ENCODE measurements at places on chromosomes 2 and 18.

DNA sequence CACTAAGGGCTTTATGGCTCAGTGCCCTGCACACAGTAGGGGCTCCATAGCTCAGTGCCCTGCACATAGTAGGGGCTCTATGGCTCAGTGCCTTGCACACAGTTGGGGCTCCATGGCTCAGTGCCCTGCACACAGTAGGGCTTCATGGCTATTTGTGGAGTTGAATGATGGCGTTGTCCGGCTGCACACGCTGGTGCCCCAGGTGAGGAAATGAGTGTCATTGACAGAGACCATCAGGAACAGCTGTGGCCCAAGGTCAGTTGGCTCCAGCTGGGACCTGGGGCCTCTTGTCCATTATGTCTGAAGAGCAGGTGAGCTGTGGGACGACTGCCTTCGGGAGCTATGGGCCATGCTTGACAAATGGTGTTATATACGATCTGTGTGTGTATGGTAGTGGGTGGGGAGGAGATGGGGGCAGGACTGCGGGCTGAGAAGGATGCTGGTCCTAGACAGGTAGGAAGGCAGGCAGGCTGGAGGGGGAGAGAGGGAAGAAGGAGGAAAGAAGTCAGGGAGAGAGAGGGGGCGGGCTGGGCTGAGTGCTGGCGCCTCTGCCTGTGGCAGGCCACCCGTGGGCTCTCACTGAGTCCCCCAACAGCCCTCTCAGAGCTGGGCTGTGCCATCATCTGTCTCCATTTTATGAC lies 130.6 kb downstream of the CLIP4 start:
- DNase-seq: no peak

DNA sequence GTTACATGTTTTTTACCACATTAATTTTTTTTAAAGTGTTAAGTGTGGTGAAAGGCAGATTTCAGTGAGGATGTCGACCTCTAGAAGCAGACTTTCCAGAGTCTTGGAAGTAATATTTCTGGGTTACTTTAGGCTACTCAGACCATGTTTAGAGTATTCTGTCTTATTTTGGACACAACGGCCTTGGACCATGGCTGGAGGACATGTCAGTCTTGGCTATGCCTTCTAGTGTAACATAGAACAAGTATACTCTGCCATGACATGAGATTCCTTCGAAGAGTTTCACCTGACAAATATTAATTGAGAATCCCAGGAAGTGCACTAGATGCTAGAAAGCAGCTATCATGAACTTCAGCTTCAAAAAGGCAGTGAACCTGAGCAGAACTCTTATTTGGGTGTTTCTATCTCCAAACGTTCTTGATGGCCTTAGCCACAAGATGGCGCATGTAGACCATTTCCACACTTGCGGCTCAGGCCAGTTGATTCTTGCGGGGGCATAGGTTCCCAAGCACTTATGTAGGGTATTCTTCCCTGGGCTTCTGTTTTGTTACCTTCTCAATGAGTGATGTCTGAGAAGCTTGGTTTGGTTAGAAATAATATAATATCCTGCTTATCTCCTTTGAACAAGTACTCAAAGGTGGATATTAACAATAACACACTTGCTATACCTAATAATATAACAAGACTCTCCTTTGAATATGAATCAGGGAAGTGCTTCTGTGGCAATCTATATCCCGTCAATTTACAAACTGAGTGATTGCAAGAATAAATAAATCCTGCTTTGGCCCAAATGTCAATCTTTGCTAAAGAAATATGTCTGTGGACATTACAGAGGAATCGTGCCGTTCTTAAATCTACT lies 62.0 kb downstream of the CACNB4 start:
- no peak for DNase-seq

DNA sequence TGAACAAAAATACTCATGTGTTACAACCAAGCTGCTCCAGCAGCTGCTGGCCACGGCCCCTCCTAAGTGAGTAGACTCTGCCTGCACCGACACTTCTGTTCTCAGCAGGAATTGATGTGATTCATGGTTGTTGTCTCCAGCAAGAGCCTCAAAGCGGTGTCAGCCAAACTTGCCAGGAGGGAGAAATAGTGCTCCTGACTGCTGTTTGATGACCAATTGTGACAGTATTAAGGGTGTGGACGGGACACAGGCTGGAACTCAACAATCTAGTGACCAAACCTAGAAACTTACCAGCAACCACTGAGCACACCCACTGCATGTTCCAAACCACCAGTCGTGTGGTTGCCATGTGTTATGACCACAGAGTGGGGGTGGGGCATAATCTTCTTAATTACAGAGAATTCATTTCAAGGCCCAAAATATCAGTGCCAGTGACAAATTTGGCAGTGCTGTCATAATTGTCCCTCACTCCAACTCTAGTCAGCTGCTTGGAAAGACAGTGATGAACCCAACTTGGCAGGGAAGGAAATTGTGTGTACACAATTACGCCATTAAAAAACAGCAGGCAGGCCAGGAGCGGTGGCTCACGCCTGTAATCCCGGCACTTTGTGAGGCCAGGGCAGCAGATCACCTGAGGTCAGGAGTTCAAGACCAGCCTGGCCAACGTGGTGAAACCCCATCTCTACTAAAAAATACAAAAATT lies 30.4 kb downstream of the FBLN7 start:
- DNase-seq: no peak

GRCh38 chr2:199861132-199861774 lies 10.3 kb upstream of the FTCDNL1 start:
- DNase-seq: no peak

GRCh38 chr2:185895828-185896693 lies 157.5 kb downstream of the FSIP2 start:
- DNase-seq: no peak

- DNase-seq: no peak
Observed at GRCh38 chr2:237546876-237547395, 19.4 kb upstream of the PRLH start.

- no peak for DNase-seq
Observed at GRCh38 chr2:70503896-70504295, 49.7 kb downstream of the TGFA start.

- DNase-seq: no peak
Observed at GRCh38 chr2:169818241-169818640, 6.5 kb downstream of the METTL5 start.

DNA sequence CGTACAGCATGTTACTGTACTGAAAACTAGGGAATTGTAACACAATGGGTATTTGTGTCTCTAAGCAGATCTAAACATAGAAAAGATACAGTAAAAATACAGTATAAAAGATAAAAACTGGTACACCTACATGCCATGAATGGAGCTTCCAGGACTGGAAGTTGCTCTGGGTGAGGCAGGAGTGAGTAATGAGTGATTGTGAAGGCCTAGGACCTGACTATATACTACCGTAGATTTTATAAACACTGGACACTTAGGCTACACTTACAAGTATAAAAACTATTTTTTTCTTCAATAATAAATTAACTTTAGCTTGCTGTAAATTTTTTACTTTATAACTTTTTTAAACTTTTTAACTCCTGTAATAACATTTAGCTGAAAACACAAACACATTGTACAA lies 324.4 kb upstream of the TNP1 start:
- DNase-seq: no peak

DNA sequence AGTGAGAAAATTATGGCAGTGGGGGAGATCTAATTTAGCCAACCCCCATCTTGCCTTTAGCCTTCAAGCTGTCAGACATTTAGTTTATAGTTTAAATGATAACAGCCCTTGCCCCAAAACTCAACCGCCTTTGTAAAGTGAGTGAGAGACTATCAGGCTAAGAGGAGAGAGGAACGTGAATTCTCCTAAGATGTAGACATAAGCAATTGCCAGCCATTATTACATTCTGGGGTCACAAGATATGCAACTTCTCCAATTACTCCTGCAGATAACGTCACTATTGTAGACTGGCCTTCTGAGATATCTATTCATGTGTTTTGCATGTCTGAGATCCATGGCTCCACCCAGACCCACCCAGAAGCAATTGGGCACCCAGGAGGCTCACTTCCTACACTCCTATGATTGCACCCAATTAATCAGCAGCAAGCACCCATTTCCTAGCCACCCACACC lies 307.3 kb downstream of the NBAS start:
- no peak for DNase-seq

DNA sequence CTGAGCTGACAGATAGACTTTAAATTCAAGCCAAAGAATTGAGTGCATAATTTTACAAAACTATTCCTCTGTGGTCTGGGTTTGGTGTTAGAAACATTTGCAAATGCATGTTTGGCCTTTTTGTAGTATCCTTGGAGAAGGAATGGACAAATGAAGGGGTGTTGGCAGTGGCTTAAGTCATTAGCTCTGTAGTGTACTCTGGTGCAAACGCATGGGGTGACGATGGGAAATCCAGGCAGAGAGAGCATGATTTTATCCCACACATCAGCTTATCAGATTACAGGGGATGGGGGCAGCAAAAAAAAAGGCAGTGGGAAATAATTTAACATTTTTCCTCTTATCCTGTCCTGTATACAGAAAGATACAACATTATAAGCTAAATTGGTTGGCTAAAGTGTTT lies 320.6 kb downstream of the ZNF516 start:
- no peak for DNase-seq

GRCh38 chr2:105445976-105446375 lies 47.1 kb upstream of the FHL2 start:
- no peak for DNase-seq

DNA sequence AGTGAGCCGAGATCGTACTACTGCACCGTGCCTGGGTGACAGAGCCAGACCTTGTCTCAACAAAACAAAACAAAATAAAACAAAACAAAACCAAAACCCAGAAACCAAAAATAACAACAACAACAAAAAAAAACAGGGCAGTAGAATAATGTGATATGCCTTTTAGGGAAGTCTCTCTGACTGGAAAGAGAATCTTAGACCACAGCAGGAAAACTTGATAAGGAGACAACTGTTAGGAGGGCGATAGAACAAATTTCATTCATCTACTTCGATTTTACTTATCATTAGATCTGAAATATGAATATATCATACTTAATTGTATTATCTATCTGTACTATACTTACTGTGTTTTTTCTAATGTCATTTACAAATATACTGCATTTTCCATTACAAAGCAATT lies 109.0 kb upstream of the CNTNAP5 start:
- DNase-seq: no peak

DNA sequence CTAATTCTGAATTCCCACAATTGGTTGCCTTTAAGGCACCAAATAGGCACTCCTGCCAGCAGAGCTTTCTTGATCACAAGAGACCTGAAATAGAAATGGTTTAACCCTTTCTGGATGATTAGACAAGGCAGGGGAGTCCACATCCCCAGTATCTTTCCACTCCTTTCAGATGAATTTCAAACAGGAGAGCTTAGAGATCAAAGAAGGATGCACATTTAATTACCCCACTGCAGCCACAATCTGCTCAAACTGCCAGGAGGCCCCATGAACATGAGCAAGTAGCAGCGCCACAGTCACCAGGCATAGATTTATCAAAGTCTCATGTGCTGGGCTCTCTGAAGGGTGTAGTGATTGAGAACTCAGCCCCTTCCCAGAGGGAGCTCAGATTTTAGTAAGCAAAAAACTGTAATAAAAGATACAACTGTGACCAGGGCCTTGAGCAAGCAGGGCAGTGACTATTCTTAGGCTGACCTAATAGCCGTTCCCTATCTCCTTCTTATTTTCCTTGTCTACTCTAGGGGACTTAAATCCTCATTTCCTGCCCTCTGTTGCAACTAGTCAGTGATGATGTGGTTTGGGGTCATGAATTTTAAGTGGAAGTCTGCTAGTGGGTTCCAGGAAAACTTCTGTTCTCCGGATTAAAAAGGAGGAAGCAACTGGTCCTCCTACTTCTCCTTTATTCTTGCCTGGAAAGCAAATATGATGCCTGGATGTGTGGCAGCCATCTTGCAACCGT lies 53.7 kb downstream of the SLC4A3 start:
- DNase-seq: no peak

DNA sequence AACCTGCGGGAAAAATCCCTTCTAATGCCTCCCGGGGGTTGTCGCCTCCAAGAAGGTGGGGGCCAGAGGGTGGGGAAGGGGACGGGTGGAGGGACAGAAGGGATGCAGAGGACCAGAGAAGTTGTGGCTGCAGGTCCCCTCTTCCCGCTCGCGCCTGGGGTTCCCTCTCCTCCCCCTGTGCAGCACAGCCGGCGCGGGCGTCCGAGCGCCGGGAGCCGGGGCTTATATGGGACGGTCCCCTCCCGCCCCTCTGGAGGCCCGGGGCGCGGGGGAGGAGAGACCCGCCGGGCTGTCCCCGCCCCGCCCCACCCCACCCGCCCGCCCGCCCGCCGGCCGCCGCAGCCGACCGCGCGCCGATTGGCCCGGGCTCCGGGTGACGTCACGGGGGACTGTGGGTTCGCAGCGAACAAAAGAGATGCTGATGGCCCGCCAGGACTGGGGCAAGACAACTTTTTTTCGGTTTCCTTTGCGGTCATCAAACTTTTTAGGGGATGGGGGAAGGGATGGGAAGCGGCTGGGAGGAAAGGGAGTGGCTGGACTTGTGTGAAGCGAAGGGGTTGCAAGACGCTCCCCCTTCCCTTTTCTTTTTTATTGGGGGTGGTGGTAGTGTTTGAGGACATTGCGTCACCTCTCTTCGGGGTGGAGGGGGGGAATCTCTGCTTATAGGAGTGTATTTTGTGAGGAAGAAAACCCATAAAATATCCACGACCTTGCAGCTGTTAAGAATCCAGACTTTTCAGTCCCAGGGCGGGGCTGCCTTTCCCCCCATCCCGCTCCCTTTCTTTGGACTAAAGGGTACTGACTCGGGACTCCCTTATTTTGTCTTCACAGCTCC lies at the start of gene FN1:
FN1 (minus strand) TSS at position 199 of the 835 bp plus-strand sequence. CDS start 266 bp downstream, outside the sequence.
- DNase-seq: peak; percentile 92

DNA sequence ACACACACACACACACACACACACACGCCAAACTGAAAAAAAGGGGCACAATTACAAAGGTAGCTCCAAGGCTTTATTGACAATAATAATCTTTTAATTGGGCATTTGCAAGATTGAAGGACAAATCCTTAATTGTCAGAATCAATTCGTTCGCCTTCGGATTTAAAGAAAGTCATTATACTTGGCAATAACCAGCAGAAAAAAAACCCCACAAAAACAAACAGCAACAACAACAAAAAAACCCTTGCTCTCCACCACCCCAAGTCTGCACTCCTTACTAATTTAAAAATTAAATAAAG lies 1.8 kb upstream of the HOXD8 start:
- DNase-seq: no peak

DNA sequence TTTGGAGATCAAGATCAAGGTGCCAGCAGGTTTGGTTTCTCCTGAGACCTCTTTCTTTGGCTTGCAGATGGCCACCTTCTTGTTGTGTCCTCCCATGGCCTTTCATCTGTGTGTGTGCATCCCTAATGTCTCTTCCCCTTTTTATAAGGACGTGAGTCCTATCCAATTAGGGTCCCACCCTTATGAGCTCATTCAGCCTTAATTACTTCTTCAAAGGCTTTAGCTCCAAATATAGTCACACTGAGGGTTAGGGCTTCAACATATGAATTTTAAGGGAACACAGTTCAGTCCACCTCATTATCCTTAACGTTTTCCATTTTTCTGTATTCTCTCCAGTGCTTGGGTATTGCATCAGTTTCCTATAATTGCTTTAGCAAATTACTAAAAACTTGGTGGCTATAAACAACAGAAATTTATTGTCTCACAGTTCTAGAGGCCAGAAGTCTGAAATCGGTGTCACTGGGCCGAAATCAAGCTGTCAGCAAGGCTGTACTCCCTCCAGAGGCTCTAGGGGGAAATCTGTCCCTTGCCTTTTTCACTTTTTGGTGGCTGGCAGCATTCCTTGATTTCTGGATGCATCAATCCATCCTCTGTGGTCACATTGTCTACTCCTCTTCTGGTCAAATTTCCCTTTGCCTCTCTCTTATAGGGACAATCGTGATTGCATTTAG lies 34.1 kb downstream of the CDC42EP3 start:
- no peak for DNase-seq

- DNase-seq: no peak
Observed at GRCh38 chr2:12498286-12498685, 218.4 kb upstream of the TRIB2 start.

- DNase-seq: no peak
Observed at GRCh38 chr2:225319872-225320271, 79.6 kb upstream of the NYAP2 start.

Data from GOT3 (cell line).